ENCODE measurements at places on chromosomes 16 and 17.

DNA sequence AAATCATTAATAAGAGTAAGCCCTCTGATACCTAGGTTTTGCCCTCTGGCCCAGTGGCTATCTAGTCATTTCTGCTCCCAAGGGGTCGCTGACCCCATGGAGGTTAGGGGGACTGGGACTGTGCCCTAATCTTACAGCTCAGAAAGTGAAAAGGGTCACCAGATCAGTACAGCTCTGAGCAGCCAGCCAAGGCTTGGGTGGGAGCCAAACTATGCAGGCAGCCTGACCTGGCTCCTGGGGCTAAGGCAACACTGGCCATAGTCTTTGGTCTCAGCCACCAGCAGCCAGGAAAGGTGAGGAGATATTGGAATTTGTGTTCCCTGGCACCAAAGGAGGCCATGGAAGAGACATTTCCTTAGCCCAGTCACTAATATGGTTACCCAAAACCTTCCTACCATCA, 67.6 kb downstream of the ASIC2 start:
- no peak for DNase-seq

GRCh38 chr16:87325423-87325858, 8.2 kb upstream of the C16orf95 start:
- DNase-seq: no peak

- DNase-seq: peak; percentile 84
Measured at GRCh38 chr16:20865420-20866131, 34.6 kb downstream of the DCUN1D3 start.

DNA sequence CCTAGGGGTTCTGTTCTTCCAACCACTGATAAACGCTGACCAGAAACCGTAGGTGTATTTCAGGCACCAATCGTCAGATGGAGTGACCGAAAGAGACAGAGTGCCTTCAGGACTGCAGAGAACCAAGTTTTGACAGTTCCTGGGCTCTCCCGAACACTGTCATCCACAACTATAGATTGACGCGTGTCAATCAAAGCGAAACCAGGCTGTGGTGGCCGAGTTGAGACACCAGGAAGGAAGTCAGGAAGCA, 11.9 kb upstream of the AURKB start:
- DNase-seq: peak; percentile 90

DNA sequence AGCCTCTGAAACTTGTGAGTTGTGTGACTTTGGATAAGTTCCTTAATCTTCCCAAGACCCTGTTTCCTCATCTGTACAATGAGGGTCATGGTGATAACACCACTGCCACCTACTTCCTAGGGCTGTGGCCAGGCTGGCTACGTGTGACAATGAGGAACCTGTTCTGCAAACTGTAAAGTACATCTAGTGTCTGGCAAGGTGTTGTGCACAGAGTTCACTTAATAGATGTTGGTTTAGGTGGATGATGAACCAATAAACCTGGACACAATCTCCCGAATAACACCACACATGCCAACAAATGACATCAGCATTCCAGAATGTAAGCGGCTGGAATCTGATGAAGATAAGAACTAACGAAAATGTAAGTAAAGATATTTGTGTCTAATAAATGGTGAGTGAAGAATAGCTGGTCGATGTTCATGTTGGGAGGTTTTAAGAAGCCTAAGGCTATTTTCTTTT, 82.3 kb downstream of the MARCHF10 start:
- DNase-seq: no peak

DNA sequence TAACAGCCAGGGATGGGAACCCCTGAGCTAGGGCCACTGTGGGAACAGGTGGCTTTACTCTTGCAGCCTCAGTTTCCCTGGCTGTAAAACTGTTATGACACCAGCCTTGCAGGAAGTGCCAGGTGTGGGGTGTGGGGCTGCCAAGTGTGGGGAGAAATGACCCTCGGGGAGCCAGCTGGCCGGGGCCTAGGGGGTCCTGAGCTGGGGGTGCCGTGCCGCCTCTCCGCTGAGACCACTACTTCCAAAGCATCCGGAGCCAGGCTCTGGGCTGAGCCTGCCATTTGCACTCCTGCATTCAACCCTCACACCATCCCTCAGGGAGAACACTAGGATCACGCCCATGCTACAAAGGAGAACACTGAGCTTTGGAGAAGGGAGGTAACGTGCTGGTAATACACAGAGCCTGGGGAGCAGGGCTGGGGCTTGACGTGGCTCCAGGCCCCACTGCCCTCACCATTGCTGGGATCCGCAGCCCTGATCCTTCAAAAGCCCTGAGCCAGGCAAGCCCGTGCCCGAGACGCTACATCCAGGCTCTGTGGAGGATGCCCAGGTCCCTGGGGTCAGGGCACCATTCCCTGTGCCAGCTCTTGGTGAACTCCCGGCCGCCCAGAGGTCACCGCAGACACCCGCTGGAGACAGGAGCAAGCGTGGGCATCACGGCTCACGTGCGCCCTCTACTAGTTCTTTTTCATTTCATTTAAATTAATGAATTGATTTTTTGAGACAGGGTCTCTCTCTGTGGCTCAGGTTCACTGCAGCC, 28.8 kb upstream of the GINS2 start:
- peak; percentile 76 for DNase-seq

- no peak for DNase-seq
Measured at GRCh38 chr17:66983414-66984021, 19.0 kb downstream of the CACNG4 start.

All from GM12865 (cell line).